ENCODE measurements at places on chromosomes 7 and 10.

DNA sequence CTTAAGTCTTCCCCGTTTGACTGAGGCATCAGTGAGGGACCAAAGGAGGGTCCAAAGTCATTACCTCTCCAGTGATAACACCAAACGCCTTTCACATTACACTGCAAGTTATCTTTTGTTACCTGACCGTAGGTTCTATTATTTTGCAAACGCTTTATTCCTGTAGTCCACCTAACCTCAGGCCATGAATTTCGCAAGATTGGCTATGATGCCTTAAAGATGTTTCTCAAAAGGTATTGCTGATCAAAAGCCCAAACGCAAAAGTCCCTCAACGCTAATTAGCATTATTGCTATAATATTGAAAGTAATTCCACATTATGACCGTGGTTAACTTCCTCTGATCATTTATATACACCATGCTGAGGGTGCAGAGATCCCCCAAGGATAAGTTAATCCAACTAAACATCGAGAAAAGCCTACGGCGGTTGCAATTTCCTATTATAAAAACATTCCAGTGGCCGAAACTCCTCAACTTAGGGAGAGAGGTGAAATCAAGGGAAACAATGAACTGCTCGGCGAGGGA, 649 bp downstream of the DNA2 start:
- DNase-seq = peak; percentile 17

GRCh38 chr7:97680622-97681021, 51.3 kb upstream of the TAC1 start:
- DNase-seq = no peak

DNA sequence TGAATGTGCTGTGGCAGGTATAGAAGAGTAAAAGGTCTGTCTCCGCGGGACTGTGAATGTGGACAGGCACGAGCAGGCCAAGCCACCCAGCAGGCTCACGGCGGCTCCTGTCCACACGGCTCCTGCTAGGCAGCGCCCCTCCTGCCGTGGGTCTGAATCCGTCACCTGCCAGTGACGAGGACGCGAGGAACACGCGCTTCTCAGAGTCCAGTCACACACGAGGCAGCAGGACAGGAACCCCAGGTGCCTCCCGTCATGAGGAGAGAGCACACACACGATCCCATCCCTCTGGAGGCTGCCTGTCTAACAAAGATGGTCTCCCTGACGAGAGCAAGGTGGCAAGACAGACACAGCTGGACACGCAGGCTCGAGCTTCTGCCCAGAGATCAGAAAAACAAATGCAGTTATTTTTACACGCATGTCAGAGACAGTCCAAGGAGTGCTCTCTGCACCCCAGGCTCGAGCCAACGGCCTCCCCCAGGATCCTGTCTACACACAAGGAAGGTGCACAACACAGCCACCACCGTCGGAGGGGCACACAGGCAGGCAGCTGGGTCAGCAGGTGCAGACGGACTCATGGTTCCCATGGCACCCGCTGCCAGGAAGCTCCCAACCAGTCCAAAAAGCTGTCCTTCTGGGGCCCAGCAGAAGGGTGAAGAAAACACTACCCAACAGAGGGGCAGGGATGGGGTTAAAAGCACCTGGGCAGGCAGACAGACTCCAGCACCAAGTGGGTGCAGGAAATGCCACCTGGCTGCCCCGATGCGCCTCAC, 103.2 kb downstream of the MAD1L1 start:
- no peak for DNase-seq

DNA sequence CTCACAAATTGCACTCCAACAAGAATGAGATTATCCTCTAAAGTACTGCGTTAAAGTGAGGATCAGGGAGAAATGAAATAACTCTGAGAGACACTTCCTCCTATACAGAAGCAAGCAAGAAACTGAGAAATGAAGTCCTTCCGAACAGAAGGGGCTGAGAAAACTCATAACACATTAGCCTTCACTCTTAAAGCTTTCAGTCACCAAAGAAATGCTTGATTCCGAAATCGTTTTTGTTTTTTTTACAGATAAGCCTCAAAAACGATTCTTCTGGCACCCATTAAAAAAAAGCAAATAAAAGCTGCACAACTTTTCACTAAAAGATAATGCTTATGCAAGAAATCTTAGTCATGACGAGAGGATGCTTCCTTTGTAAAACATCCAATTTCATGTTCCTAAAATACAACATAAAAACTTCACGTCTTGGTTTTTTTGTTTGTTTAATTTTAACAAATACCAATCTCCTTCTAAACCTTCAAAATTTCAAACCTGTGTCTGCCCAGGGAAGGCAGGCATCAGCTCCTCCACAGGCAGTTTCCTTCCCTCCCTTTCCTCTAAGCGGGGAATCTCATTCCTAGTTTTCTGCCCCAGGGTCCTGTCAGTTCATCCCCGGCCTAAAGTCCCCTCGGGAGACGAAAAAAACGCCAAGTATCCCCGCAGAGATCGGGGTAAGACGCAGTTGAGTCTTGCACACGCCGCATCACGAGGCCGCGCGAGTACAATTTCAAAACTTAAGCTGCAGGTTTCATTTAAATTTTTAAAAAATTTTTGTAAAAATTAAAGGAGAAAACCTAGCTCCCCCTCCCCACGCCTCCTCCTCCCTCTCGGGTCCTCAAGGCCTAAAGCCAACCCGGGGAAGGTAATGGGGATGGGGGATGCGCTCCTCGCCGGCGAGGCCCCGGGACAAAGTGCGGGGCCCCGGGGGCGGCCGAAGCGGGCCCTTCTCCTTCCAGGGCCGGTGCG, 1.1 kb downstream of the BAZ1B start:
- peak; percentile 56 for DNase-seq

DNA sequence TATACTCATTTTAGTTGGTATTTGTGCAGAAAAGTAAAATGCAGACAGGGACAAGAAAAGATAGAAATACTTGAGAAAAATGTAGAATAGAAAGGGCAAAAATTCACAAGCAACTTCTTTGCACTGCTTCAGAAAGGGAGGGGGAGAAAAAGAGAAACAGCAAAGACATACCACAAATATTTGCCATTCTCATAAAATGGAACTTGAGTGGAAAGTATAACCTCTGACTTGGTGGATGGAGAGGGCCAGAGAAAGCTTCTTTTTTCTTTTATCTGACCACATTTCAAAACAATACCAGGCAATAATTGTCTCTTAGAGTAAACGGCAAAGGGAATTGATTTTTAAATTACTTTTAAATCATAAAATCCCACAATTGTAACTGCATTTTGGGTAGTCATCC, 35.8 kb upstream of the TRUB1 start:
- DNase-seq = no peak

DNA sequence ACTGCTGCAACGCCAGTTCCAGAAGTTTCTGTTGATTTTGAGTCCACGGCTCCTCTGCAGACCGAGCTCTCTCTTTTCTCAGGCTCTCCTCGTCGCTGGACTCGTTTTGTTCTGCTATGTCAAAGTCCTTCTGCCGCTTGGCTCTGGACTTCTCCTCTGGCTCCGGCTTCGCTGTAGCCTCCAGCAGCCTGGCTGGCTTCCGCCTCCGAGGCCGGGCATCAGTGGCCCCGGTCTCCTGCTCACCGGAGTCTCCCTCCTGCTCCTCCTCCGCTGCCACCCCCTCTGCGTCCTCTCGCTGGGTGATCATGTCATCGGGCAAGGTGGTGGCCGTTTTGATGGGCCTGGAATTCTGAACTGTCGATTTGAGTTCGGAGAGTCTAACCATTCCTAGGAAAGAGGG, 225.2 kb downstream of the MLLT10 start:
- no peak for DNase-seq

DNA sequence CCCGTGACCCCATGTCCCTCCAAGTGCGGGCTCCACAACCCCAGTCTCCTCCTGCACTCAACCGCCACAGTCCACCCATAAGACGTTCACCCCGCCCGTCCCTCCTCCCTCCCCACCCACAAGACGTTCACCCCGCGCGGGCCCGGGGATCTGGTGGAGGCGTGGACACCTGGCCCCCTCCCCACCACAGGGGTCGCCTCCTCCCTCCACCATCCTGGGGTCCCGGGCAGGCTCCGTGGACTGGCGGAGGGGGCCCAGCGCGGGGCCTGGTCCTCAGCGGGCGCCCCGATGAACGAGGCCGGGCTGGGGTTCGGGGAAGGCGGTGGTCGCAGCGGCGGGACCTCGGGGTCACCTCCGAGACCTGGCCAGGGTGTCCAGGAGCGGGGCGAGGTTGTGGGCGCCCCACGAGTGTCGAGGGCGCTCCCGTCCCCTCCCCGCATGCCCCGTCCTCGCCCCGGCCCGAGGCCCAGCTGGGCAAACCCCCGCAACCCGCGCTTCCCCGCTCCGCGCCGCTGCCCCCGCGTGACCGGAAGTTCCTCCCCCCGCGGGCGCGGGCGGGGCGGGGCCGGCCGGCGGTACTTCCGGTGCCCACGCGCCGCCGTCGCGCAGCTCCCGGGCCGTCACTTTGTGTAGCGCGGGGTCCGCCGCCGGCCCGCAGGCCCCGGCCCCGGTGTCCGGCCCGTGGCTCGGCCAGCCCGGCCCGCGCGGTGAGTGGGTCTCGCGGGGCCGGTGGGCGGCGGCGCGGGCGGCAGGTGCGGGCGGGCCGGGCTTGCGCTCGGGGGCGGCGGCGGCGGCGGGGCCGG, at the start of gene ZNF316:
ZNF316 (plus strand) TSS at position 578 of the 803 bp plus-strand sequence. CDS start 5,092 bp downstream, outside the sequence.
- DNase-seq = no peak

DNA sequence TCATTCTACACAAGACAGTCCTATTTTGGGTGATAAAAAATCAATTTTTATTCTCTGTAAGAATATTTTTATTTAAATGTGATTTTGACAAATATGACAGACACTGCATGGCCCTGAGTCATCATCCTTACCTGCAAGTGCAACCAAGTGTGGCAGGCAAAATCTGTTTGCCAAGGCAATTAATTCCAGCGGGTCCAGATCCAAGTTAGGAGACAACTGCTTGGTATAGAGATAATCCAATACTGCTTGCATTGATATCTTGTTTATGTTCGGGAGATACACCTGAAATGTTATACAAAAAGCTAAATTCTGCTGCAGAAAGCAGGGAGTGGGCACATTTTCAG, 66.2 kb downstream of the RHOBTB1 start:
- DNase-seq = no peak

DNA sequence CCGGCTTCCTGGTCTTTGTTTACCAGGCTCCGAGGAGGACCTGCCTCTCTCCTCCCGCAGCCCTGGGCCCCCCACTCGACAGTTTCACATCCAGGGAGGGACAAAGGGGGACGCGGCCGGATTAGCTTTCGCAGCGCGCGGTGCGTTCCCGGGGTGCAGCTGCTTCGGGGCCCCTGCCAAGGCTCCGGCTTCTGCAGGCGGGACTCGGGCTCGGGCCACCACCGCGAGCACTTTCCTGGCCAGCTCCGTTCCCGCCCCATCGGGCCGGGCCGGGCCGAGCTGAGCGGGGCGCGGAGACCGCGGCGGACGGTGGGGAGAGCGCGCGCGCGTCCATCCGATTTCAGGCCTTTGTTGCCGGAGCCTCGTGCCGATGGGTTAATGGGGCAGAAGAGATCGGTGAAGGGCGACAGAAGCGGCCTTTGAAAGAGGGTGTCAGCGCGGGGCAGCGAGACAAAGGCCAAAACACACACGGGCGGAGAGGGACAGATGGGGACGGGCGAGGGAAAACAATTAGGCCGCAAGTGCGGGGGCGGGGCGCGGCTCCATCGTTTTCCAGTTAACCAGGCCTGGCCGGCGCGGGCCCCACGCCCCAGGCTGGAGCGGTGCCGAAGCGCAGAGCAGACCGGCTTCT, 8.5 kb upstream of the UNCX start:
- peak; percentile 71 for DNase-seq

DNA sequence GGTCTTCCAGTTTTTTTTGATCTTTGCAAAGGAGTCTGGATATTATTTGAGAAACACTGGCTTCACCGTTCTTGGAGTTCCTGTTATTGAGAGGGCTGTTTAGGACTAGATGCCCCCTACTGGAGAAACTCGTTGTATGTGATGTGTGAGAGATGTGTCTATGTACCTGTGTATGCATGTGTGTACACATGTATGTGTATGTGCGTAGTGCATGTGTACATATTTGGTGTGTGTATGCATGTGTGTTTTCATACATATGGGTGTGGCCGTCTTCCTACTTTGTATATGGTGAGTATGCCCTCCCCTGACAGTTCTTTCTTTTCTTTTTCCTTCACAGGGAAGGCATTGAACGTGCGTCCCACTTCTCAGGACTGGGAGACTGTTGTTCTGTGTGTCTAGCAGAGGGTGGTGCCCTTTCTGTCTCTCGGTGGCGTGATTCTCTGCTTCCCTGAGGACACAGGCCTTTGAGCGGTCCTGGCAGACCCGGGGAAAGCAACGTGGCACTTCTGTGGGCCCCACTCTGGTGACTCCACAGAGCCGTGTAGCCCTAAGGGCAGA, 3.0 kb upstream of the CALHM3 start:
- DNase-seq = peak; percentile 76

GRCh38 chr10:124125305-124126116, 32.1 kb upstream of the CHST15 start:
- peak; percentile 73 for DNase-seq

GRCh38 chr10:50641626-50642025, 17.9 kb upstream of the SGMS1 start:
- no peak for DNase-seq

DNA sequence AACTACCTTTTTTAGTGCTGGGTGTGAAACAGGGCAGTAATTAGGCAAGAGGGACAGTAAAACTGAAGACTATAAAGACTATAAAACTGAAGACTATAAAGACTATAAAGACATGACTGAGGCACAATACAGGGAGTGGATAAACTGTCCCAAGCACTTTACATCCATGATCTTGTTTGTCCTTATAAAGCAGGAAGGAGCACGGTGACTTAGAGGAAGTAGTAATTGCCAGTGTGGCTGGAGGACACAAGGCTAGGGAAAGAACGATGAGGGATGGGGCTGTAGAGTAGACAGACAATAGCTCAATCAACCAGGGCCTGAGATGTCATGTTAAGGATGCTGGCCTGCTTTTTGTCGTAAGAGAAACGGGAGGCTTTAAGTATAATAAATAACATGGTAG, 26.0 kb downstream of the DNAJC12 start:
- DNase-seq = no peak

GRCh38 chr10:124983321-124983720, 41.4 kb downstream of the ZRANB1 start:
- peak; percentile 36 for DNase-seq

- no peak for DNase-seq
Measured at GRCh38 chr10:69500864-69501468, 49.7 kb downstream of the TSPAN15 start.

DNA sequence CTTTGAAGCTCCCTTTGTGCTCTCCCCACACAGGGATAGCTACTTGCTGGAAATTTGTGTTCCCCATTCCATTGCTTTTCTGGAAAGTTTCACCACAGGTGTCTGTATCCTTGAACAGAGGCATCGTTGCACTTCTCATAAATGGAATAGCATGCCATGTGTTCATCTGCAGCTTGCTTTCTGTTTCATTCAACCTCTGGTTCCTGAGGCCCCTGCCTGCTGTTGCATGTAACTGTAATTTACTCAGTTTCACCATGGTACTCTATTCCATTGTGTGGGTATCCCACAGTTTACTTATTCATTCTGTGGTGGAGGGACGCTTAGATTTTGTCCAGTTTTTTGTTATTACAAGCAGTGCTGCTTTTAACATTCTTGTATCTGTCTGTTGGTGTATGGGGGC, 32.0 kb downstream of the EEPD1 start:
- DNase-seq = no peak

DNA sequence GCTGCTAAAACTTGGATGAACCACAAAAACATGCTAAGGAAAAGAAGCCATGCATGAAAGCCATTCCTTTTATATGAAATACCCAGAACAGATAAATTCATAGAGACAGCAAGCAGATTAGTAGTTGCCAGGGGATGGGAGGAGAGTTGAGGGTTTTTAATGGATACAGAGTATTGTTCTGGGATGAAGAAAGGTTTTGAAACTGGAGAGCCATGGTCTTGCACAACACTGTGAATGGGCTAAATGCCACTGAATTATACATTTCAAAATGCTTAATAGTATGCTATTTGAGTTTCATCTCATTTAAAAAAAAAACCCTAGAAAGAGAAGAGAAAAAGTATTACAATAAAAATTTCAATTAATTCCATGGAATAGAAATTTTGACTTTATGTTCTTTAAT, 154.3 kb downstream of the GNAT3 start:
- no peak for DNase-seq

Data from GM23338 (cell line).